Frontal cortex (tissue), 4 donors: ENCODE measurements at places on chromosomes 16 and 17. TPM values are rescaled to one million over a fixed set of nuclear protein-coding genes. Genes with fewer than 3 reads are reported as not detected.
A peak's percentile ranks its signal among the peaks of the same experiment; 100 is the strongest.

DNA sequence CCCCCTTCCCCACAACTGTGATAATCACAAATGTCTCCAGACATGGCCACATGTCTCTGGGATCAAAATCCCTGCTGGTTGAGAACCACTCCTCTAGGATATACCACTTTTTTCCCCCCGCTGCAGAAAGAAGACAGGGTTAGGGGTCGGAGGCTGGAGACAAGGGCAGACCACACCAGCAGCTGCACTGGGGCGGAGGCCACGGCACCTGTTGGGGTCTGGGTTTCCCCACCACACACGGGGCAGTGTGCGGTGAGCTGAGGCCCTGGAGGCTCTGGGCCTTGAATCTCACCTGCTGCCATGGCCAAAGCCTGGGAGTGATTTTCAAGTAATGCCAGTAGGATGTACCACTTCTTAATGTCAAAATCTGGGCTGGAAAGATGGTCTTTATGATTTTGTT is 320.5 kb downstream of the SNX29 start:
- DNase-seq: no peak

DNA sequence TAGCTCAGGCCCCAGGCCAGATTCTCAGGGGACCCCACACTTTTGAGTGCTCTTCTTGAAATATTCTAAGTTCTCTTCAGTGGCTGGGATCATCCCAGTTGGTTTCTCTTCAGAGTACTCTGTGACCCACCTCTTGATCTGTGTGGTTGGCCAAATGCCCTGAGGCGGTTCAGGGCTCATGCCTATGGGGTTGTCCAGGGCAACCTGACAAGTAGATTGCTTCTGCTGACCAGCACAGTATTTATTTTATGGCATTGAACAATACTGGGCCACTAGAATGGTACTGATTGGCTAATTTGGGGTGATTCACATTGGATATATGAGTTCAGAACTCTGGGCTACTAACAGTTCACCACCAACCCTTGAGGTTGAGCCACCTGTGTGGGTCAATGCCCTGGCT is 7.4 kb upstream of the GOSR2 start:
- no peak for DNase-seq

GRCh38 chr17:41864498-41864835 is 756 bp downstream of the KLHL11 start:
- DNase-seq: no peak

Gene WNT9B
- total RNA-seq: not detected

Gene KRT39
- total RNA-seq: not detected

DNA sequence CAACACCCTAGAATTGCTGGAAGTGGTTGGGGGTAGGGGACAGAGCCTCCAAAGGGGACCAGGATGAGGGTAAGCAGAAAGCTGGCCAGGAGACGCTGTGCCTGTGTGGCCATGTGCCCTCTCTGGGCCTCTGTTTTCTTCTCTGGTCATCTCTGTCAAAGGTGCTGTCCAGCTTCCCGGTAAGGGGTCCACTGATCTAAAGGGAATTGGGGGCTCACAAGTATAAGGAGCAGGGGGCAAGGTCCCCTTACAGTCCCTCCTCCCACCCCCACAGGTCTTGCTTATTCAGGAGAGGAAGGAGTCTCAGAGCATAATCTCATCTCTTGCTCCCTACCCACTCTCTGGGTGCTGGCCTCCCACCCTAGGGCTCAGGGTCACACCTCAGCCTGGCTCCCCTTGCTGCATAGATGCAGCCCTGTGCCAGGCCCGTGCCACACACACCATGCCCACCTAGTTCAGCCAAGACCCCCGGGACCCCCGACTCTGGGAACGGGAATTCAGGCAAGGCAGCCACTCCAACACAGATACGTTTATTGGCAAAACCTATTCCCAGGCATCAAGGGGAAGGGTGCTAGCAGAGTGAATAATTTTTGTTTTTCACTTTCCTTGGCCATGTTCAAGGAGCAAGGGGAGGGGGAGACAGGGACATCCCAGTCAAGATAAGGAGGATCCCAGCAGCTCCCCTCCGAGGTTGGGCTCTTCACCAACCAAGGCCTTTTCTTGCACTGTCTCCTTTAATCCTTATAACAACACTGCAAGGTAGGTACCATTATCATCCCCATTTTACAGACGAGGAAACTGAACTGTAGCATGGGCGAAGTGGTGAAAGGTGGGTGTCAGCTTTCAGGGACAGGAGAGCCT is 19.8 kb downstream of the SLC4A1 start:
- no peak for DNase-seq

DNA sequence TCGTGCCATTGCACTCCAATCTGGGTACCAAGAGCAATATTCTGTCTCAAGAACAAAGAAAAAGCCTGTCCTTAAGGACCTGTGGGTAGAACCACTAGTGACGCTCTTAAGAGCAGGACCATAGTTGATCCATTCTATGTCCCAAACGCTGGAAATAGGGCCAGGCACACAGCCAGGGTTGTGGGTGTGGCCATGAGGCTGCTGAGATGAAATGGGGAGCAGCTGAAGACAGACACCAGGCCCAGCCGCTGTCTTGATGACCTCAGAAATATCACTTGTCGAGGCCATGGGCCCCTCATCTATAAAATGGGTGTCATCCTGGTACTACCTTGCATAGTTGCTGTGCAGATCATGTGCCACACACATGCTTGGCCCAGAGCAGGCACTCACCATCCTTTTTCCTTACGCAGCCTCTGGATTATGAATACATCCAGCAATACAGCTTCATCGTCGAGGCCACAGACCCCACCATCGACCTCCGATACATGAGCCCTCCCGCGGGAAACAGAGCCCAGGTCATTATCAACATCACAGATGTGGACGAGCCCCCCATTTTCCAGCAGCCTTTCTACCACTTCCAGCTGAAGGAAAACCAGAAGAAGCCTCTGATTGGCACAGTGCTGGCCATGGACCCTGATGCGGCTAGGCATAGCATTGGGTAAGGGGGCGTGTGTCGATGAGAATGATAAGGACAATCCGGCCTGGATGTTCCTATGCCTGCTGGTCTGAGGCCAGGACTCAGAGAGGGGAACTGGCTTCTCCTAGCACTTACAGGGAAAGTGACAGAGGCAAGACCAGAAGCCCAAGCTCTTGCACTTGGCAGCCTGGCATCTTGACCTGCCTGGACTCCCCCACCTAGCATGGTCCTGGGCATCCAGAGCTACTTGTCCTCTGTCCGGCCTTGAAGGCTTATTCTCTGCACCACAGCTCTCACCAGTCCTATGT is 25.5 kb downstream of the CDH5 start:
- DNase-seq: no peak

GRCh38 chr17:56966338-56966737 is 5.5 kb upstream of the COIL start:
- no peak for DNase-seq

- peak; percentile 57 for DNase-seq
These were observed 690 bp downstream of the PITPNC1 start for GRCh38 chr17:67377488-67378453.

GRCh38 chr16:67086822-67087221 is 22.9 kb upstream of the PHAF1 start:
- no peak for DNase-seq

Gene KRTAP1-5
- total RNA-seq: not detected

GRCh38 chr16:56898847-56899246 is 33.1 kb upstream of the HERPUD1 start:
- DNase-seq: no peak

- DNase-seq: no peak
These were observed 29.4 kb downstream of the GRB7 start for GRCh38 chr17:39767147-39767546.

DNA sequence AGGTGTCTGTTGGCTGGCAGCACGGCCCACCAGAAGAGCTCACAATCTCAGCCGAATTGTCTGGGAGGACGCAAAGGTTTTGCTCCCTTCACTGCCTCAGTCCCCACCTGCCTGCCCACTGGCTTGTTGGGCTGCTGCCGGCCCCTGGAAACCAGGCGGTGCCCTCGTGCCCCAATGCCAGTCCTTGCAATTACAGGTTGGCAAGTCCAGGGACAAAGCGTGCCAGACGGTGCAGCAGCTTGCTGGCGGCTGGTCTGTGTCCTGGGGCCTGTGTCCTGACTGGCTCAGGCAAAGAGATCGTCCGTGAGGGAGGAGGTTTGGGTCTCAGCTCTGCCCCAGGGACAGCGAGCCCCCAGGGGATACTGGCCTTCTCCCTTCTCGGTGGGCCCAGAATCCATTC is 24.6 kb upstream of the SPNS2 start:
- no peak for DNase-seq
